Stimulated activated CD4-positive, alpha-beta T cell treated with anti-CD3 and anti-CD28 coated beads, Interleukin-12 subunit alpha, Interleukin-12 subunit beta, amount 100 ng/mL, for 24 hours (primary cell): ENCODE measurements at places on chromosomes 11 and 22.

DNA sequence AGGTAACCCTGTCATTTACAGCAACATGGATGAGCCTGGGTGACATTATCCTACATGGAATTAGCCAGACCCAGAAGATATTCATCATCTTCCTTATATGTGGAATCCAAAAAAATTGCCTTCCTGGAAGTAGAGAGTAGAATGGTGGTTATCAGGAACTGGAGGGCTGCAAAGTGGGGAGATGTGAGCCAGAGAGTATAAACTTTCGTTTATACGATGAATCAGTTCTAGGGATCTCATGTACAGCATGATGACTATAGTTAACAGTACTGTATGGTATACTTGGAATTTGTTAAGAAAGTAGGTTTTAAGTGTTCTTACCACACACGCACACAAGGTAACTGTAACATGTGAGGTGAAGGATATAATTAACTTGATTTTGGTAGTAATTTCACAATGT is 79.1 kb downstream of the TBC1D22A start:
- no peak for DNase-seq

- DNase-seq = no peak
These were observed 59.1 kb upstream of the ANO5 start for GRCh38 chr11:22133776-22134175.

- DNase-seq = no peak
These were observed 267.4 kb upstream of the NCAM1 start for GRCh38 chr11:112693781-112694180.

DNA sequence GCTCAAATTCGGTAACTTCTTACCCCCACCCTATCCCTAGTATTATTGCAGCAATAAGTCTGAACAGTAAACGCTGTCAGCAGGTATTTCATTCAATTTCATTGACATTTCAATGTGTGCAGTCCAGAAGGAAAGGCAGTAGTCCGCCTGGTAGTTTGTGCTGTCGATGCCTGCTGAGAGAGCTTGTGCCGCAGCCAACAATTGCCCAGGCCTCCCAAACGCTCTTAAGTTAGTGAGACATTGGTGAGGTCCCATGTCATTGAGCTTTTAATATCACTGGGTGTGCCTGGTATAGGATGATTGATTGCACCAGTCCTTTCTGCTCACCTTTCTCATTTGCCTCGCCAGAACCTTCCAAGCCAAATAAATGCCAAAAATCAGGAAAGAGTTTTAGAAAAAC is 28.1 kb downstream of the ALKBH3 start:
- DNase-seq = no peak

- DNase-seq = no peak
These were observed 297.7 kb upstream of the CCDC90B start for GRCh38 chr11:83583757-83584366.

- no peak for DNase-seq
These were observed 337 bp downstream of the RPLP2 start for GRCh38 chr11:810040-810567.

- no peak for DNase-seq
These were observed 11.3 kb upstream of the ADORA2A start for GRCh38 chr22:24416095-24416494.

DNA sequence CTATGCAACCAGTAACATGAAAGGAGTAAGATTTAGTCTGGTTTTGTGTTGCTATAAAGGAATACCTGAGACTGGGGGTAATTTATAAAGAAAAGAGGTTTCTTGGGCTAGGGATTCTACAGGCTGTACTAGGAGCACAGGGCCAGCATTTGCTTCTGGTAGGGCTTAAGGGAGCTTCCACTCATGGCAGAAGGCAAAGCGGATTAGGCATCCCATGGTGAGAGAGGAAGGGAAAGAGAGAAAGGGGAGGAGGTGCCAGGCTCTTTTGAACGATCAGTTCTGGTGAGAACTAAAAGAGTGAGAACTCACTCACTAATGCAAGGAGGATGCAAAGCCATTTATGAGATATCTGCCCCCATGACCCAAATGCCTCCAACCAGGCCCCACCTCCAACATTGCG is 283.2 kb downstream of the OPCML start:
- DNase-seq = no peak

DNA sequence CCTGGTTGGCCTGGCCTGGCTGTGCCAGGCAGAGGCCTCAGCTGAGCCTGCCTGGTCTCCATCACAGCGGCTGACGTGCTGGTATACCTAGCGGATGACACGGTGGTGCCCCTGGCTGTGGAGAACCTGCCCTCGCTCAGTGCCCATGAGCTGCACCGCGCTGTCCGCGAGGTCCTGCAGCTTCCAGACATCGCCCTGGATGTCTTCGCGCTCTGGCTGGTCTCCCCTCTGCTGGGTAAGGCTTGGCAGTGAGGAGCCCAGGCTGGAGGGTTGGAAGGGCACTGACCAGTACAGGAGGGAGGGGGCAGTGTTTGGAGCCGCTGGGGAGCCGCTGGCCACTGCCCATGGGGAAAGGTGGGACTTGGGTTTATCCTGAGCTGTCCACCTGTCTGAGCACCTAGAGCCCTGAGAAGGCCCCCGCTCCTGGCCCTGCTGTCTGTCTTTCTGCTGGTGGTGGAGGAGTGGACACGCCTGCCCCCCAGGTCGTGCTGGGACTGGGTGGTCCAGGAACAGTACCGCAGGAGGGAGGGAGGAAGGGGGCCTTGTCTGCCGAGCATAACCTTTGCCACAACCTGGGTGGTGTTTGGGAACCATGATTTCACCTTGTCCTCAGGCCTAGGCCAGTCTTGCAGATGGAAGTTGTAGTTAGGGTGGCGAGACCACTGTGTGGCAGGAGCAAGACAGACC is 3.0 kb downstream of the FRMD8 start:
- DNase-seq = no peak

DNA sequence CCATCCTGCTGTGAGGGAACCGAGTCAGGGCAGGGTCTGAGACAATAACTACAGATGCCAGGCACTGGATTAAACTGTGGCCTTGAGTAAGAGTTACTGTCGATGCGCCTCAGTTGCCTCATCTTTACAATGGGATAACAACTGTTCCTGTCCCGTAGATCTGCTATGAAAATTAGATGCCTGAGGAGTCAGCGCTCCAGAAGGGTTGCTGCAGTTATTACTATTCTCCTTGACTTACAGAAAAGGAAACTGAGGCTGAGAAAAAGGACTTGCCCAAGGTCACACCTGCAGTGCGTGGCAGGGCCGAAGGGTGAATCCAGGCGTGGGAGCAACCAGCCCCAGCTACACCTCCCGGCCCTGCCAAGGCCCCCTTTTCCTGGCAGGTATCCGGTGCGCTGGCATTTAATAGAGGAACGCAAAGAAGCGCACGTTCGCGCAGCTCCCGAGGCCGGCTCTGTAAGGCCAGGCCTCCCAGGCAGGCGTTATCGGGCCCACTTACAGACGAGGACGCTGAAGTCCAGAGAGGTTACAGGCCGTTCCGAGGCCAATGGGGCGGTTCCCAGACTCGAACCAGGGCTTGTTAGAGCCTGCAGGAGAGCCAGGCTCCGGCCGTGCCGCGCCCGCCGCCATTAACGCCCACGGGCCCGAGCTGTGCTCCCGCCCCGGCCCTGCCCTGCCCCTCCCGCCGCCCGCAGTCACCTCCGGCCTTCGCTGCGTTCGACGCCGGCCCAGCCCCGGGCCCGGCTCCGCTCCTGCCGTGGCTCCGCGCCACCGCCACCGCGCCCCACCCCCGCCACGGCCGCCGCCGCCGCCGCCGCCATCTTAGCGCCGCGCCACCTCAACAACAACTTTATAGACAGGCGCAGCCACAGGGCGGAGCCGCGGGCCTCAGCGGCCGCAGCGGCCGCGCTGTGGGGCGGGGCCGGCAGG is at the start of gene C11orf68:
Gene C11orf68, minus strand, starts transcription at position 852 of the 930 bp plus-strand sequence. Its CDS starts 31 bp downstream, at position 821.
- no peak for DNase-seq

DNA sequence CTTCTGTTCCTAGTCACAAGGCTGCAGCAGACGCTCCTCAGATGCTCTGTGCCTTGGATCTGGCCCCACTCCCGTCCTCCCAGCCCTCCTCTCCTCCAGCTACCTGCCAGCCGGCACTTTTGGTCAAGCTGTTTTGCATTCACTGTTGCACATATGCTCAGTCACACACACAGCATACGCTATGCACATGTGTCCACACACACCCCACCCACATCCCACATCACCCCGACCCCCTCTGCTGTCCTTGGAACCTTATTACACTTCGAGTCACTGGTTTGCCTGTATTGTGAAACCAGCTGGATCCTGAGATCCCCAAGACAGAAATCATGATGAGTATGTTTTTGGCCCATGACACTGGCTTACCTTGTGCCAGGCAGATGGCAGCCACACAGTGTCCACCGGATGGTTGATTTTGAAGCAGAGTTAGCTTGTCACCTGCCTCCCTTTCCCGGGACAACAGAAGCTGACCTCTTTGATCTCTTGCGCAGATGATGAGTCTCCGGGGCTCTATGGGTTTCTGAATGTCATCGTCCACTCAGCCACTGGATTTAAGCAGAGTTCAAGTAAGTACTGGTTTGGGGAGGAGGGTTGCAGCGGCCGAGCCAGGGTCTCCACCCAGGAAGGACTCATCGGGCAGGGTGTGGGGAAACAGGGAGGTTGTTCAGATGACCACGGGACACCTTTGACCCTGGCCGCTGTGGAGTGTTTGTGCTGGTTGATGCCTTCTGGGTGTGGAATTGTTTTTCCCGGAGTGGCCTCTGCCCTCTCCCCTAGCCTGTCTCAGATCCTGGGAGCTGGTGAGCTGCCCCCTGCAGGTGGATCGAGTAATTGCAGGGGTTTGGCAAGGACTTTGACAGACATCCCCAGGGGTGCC is 109.8 kb downstream of the BCR start:
- peak; percentile 54 for DNase-seq

- DNase-seq = no peak
These were observed 4.5 kb downstream of the SYVN1 start for GRCh38 chr11:65129649-65130441.

- DNase-seq = no peak
These were observed 1.6 kb upstream of the FGF19 start for GRCh38 chr11:69705351-69705811.

- DNase-seq = no peak
These were observed 324.9 kb upstream of the CCDC90B start for GRCh38 chr11:83611031-83611430.

DNA sequence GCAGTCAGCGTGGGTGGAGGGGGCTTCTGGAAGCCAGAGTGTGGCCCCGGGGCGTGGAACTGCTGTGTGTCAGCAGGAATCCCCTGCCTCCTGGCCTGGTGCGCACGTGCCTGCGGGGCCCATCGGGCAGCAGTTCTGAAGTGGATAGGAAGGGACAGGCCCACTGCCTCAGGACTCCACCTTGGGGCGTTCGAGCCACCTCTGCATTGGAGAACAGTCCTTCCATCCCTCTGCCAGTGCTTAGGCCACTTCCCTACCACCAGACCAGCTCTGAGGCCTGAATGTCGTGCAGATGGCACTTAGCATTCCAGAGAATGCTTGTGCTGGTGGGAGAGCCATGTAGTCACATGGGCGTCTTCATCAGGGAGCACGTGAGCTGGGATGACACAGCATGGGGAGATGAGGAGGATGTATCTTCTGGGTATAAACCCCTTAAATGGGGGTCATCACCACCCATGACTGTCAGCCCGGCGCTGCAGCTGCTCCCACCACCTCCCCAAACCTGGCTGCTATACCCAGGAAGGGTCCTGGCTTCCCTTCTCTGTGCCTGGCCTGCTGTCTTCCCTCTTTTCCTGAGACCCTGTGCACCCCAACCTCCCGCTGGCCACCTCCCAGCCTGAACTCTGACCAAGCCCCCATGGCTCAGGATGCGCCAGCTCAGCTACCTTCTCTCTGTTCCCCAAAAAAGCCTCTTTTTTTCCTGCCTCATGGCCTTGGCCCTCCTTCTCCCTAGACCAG is 9.7 kb downstream of the INCENP start:
- DNase-seq = no peak

GRCh38 chr11:12764187-12764914 is 90.1 kb downstream of the TEAD1 start:
- no peak for DNase-seq

GRCh38 chr22:42473484-42474193 is 41.4 kb upstream of the NFAM1 start:
- no peak for DNase-seq

- DNase-seq = no peak
These were observed 20.2 kb upstream of the CHKA start for GRCh38 chr11:68141246-68142027.

DNA sequence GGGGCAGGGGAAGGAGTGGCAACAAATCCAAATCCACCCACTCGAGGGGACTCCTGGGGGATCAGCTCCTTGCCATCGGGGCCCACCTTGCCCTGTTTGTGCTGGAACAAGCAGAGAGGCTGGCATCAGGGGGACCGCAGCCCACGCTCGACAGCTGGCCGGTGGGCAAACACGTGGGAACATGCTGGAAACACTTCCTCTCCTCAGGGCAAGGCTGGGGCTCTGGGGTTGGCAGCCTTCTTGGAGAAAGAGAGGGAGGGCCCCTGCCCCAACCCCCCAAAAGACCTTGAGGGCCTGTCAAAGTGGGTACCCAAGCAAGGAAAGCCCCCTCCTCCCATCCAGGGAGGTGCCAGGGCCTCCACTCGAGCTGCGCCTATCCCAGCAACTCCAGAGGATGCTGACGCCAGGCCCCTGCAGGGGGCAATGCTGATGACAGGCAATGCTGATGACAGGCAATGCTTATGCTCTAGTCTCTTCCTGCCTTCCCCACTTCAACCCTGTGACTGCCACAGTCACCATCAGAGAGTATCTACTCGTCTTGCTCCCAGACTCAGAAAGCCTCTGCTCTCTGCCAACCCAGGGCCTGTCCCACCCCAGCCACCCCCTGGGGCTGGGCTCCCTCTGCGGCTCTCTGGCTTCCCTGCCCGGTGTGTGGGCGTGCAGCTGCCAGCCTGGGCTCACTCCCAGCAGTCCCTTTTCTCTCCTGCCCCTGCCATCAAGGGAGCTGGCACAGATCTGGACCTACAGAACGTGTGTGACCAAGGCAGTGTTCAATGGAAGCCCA is 6.0 kb downstream of the ESS2 start:
- DNase-seq = no peak

DNA sequence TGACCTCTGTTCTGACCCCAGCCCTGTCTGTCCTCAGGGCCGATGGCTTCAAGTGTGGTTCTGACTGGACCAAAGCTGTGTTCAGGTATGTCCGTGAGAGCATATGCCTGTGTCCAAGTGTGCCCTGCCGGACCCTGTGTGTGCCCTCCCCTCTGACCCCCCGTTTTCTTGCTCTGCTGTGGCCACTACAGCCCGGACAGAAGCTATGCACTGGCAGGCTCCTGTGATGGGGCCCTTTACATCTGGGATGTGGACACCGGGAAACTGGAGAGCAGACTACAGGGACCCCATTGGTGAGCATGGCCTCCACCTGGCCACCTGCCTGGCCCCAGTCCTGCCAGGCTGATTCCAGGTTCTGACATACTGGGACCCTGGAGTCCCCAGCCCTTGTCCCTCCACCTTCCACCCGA is 14.5 kb downstream of the ATG16L2 start:
- DNase-seq = no peak

DNA sequence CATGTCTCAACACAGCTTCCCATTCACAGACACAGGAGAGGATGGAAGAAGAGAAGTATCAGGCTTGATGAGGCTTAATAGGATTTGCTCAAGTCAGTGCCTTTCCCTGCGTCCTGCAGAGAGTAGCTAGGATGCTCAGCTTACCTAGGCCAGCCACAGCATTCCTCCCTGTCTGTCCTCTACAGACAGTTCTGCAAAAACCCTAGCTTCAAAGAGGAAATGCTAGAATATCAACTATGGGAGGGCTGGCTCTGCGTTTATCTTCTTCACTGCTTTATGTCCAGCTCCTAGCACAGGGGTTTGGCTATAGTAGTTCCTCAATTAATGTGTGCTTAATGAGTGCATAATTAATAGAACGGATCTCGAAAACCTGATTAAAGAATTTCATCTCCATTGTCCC is 16.4 kb downstream of the KCNJ5 start:
- DNase-seq = no peak
